HEK293T (cell line): ENCODE measurements at places on chromosomes 2 and 18.
A peak's percentile ranks its signal among the peaks of the same experiment; 100 is the strongest.

DNA sequence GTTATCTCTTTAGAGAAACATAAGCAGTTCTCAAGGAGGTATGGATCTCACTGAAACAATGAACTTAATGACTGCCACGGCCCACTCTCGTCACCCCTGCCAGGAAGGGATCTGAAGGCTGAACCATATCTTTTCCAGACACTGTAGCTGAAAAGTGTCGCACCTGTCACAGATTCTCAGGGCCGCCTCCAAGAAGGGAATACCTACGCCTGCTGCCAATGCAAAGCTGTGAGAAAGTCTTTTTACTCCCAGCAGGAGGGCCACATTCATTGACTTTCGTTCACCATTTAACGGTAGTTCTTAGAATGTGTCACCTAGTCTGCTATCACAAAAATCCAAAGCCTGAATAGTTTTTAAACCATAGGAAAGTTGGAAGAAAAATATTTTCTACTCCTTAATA is 66.7 kb upstream of the SH3BP4 start:
- no peak for DNase-seq

- no peak for DNase-seq
Observed at GRCh38 chr2:32119161-32119560, 46.5 kb upstream of the SLC30A6 start.

DNA sequence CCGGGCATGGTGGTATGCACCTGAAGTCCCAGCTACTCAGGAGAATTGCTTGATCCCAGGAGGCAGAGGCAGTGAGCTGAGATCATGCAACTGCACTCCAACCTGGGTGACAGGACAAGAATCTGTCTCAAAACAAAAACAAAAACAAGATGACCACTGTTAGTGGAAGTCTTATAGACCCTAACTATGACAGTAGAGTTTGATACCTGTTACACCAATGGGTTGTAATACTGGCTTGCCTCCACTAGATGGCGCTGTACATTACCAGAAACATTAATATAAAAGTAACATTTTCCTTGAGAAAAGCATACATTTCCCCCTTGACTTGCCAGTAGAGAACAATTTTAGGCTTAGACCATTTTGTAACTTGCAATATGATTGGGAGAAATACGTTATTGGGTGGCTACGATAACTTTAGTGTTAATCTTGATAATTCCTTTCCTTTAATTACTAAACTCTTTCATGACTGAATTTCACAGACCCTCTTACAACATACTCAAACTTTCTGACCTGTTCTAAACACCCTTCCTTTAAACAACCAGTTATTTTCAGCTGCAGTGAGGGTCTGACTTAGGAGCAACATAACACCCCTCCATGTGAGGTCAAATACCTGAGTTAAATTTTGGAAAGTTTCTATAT is 19.5 kb downstream of the SLC25A52 start:
- DNase-seq, result peak; percentile 64

GRCh38 chr18:14999085-14999975 is 251.4 kb downstream of the ANKRD30B start:
- no peak for DNase-seq

DNA sequence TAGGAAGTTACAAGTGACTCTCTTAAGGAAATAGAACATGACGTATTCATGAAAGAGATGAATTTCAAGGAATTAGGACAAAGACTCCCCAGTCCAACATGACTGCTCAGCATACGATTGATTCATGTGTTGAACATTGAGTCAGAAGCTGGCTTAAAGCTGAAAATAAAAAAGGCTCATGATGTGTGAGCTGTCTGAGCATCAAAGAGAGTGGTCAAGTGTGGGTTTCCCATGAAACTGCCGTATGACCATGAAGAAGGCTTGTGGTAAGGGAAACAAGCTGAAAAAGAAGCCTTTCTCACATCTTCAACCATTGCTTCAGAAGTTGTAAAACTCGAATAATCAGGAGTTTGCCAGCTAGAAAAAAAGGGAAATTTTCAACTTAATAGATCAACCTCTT is 201.9 kb upstream of the APCDD1 start:
- no peak for DNase-seq

DNA sequence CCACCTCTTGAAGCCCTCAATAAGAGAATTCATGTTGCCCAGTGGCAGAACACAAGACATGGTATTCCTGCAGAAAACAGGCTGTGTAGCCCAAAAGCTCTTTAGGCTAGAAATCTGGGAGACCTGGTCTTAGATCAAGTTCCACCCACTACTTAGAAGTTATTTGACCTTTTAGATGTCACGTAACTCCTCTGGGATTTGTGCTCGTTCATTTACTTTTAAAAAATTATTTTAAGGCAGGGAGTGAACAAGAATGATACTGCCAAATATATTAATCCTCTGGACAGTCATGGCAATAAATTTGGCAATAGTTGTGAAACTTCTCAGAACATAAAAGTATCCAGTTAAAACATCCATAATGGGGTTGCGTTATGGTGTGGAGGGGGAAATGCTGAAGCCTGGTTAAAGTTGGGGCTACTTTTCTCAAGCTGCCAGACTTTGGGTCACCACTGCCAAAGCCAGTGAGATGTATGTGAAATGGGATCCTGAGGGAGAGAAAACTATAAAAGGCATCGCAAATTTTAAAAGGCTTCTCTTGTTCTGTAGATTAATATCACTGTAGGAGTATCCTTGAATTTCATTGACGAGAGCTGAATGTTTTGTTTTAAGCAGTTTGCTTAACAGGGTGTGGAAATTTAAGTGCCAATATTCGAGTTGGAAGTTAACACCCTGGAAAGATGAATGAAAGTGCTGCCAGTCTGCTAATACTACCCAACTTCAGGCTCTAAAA is 15.8 kb downstream of the DAPL1 start:
- DNase-seq, result no peak

GRCh38 chr2:170716851-170717598 is 1.9 kb downstream of the SP5 start:
- no peak for DNase-seq

DNA sequence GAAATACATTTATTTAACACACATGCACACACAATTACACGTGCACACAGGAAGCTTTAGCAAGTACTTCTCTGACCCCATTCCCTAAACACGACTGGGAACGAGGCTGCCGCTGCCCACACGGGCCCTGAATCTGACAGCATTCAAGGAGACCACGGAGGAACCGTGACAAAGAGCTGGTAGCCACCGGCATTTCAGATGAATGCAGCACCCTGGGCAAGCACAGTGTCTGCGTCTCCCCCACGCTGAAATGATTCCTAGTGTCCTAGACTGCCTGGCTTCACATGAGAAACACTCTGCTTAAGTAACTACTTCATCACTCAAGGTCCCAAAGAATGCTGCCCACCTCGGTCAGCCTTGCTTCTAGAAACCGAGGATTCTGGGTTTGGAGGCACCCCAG is 95.0 kb downstream of the HDAC4 start:
- no peak for DNase-seq

GRCh38 chr2:47155091-47155876 is at the start of gene STPG4:
Gene STPG4 (minus strand): TSS chr2:47155308. CDS start chr2:47155251, 57 bp downstream.
- DNase-seq, result no peak

- no peak for DNase-seq
Observed at GRCh38 chr2:138632066-138632620, 130.6 kb downstream of the SPOPL start.

- DNase-seq, result no peak
Observed at GRCh38 chr2:15547115-15547876, 13.8 kb downstream of the NBAS start.

- peak; percentile 21 for DNase-seq
Observed at GRCh38 chr2:188765522-188766470, 208.4 kb upstream of the COL3A1 start.

- DNase-seq, result no peak
Observed at GRCh38 chr2:201191132-201191875, 8.4 kb downstream of the CASP10 start.

DNA sequence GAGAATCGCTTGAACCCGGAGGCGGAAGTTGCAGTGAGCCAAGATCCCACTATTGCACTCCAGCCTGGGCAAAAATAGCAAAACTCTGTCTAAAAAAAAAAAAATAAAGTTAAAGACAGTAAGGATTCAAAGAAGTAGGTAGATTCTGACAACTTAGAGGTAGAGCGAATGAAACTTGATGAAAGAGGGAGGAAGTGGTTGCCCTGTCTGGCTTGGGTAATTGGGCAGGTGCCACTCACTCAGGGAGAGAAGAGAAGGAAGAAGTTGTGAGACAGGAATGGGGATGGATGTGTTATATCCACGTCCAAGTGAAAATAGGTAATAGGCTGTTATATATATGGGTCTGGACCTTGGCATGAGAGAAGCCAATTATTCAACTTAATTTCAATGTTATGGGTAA is 26.3 kb downstream of the NDC80 start:
- DNase-seq, result no peak

- DNase-seq, result no peak
Observed at GRCh38 chr2:68272246-68272994, 20.1 kb upstream of the PPP3R1 start.

GRCh38 chr2:143255899-143256298 is 126.7 kb downstream of the ARHGAP15 start:
- DNase-seq, result no peak

DNA sequence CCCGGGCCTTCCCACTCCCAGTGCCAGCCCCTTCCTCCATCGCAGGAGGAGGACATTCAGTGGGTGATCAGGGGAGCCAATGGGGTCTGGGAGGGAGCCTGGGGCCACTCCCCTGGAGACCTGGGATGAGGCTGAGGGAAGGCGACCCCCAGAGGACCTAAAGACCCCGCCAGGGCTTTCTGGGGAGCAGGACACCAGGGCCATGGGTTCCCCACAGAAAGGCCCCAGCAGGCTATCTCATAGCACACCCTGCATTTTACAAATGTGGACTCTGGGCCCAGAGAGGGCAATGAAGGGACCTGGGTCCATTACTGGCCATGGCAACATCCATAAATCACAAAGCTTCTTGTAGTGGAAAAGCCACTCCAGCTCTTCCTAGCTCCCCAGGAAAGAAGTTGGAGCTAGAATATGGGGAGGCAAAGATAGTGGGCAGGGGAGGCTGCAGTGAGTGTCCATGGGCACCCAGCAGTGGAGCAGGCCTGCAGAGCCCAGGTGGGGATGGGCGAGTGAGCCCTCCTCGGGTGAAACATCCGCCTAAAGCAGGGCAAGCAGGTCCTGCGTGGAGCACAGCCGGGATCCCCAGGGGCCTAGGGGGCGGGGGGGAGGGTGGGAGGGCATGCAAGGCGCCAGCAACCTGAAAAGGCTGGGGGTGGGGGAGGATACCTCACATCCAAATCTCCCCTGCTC is 13.8 kb downstream of the CYP26B1 start:
- DNase-seq, result no peak

DNA sequence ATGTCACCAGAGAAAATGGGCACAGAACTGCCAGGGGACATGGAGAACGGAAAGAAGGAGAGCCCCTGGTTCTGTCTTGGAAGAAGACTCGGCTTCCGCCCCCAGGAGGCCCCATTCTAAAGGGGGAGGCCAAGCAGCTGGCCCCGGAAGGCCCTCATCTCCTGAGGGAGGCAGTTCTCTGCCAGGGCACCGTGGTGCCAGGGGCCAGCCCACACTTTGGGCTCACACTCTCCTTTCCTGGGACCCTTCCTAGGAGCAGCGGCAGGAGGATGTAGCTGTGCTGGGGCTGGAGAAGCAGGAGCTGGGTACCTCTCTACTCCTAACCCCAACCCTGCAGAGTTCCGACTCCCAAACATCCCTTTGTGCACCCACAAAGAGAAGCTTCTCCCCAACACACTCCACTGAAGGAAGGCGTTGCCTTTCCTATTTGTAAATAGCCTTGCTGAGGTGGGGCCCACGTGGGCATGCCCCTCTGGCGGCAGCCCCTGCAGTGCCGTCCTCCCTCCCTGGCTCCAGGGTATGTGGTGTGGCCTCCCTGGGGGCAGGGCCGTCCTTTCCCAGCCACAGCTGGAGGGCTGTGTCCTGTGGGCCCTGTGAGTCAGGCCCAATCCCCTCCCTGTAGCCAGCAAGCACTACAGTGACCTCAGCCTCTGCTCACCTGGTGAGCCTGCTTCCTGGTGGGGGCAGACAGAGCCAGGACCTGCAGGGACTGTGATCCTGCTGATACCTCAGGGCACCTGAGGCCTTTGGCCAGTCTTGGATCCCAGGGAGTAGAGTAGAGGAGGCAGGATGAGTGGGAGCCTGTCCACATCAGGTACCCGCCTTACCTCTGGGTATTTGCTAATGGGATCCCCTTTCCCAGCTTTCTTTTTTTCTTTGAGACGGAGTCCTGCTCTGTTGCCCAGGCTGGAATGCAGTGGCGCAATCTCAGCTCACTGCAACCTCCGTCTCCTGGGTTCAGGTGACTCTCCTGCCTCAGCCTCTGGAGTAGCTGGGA is 26.6 kb downstream of the ZFP36L2 start:
- DNase-seq, result no peak

DNA sequence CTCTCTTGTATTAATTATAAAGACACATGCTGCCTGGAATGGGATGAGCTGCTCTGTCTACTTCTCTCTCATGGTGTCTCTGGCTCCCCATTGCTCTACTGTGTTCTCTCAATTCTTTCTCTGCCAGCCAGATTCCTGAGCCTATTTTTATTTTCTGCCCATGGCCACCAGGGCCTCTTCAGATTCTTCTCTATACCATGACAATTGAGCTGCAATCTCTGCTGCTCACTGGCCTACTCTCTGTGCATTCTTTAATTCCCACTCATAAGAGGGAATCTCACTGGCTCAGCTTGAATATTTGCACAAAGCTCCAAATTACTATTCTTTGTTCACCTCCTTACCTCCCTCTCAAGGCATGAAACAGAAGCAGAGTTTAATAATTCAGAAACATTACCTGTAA is 161.4 kb upstream of the GULP1 start:
- no peak for DNase-seq

GRCh38 chr2:2950403-2950952 is 427.1 kb downstream of the EIPR1 start:
- no peak for DNase-seq

DNA sequence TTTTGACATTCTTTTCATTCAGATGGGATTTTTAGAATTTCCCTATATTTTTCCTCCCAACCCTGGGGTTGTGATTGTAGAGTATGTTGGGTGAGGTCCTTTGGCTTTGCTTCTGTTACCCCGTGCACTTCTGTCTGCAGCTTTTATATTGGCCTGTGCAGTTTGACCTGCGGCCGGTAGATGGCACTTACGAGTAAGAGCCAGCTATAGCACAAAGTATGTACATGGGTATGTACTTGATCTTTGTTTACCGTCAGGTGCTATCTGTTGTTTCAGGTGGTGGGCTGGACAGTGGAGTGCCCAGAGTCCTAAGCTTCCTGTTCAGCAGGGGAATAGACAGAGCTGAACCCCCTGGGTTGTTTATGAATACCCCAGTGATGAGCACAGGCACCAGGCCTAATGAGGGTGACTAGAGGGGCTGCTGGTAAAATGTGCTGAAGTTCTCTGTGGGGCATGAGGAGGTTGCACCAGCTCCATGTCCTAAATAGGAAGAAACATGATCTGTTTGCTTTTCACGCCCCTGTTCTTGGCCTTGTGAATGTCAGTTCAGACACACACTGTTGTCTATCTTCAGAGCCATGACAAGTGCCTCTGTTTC is 58.9 kb upstream of the THUMPD2 start:
- DNase-seq, result peak; percentile 63

DNA sequence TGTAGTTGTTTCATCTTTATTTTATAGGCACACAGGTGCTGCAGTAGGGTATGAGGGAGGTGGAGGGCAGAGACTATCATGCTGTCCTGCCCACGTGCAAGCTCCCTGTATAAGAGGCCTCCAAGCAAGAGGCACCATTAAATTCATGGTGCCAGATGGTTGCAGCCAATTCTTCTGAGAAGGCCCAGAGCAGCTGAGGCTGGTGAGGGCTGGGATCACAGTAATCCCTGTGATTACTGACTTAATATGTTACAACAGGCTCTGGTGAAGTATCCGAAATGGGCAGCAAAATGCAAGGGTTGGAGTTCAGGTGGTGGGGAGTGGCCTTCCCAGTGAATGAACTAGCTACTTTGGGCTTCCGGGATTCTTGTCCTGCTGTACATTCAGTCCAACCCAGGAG is 191.9 kb upstream of the SMAD2 start:
- DNase-seq, result no peak

- no peak for DNase-seq
Observed at GRCh38 chr2:96359866-96360265, 24.3 kb downstream of the NCAPH start.
